ENCODE measurements at places on chromosomes 7 and 10.
A peak's percentile ranks its signal among the peaks of the same experiment; 100 is the strongest.

- DNase-seq = no peak
Measured at GRCh38 chr7:118325450-118325808, 100.9 kb downstream of the ANKRD7 start.

DNA sequence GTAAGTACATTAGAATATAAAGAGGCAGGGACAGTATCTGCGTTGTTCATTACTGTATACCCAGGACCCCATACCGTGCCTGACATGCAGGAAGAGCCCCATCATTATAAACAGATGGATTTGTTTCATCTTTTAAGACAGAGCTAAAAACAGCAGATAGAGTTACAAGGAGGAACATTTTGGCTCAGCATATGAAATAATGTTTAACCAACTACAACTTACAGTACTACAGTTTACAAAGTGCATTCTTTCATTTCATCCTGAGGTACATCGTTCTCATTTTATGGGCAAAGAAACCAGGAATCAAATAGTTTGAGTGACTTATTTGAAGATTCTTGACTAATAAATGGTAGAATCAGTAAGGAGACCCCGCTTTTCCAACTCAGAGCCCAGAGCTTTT lies 38.1 kb upstream of the AGBL3 start:
- DNase-seq = no peak

GRCh38 chr7:39453743-39454355 lies 112.4 kb upstream of the YAE1 start:
- DNase-seq = peak; percentile 21

GRCh38 chr7:44050915-44051560 lies 6.5 kb downstream of the DBNL start:
- no peak for DNase-seq

- DNase-seq = no peak
Measured at GRCh38 chr10:129467359-129468064, 471 bp downstream of the MGMT start.

DNA sequence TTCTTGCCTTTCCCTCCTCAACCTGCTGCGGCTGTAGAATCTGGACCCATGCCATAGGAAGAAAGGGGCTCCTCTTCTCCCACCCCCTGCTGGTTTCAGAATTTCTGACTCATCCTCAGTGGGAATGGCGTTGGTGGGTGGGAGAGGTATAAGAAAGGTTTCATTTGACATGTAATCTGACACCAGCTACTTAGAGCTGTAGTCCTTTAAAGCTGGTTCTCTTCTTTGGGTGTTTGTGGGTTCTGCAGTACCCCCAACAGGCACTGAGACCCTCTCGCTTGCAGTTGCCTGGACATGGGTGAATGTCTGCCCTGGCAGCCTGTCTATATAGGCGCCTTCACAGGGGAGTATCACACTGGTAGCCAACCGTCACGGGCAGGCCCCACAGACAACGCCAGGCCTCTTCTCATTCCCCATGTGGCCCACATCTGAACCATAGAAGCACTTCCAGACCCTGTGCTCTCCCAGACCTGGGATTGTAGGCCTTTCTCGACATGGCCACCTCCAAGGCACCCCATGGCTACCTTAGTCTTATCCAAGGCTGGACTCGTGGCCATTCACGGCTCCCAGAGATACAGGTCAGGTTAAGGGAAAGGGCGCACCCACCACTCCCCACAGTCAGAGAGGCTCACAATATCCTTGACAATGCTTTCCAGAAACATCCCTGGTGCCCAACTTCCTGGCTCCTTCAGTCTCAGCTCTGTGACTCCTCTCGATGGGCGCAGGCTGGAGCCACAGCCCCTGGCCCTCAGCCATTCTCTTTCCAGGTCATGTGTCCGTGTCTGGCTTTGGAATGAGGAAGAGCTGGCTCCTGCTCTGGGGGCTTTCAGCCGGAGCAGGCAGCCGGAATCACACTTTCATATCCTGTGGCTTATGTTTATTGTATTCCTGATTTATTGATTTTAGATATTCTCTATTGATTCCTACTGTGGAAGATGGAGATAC lies 17.5 kb downstream of the ZNF862 start:
- no peak for DNase-seq

GRCh38 chr10:60429084-60429849 lies 39.6 kb upstream of the ANK3 start:
- DNase-seq = no peak

GRCh38 chr10:127576740-127577161 lies 27.6 kb downstream of the NPS start:
- no peak for DNase-seq

- DNase-seq = no peak
Measured at GRCh38 chr10:36669615-36670352, 455.6 kb upstream of the ANKRD30A start.

DNA sequence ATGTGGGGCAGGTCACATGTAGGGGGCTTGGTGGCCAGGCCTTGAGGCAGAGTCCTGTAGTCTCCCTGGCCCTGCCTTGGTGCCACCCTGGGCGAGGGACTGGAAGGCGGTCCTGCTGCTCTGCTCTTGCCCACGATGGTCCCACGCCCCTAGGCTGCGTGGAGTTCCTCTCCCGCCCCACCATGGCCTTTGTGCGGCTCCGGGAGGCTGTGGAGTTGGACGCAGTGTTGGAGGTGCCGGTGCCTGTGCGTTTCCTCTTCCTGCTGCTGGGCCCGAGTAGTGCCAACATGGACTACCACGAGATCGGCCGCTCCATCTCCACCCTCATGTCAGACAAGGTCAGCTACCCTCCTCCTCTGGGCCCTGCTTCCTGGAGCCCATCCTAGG lies 10.0 kb downstream of the FASTK start:
- no peak for DNase-seq

- no peak for DNase-seq
Measured at GRCh38 chr7:106721816-106722785, 61.1 kb upstream of the CCDC71L start.

- DNase-seq = no peak
Measured at GRCh38 chr10:29646960-29647461, 12.2 kb upstream of the SVIL start.

DNA sequence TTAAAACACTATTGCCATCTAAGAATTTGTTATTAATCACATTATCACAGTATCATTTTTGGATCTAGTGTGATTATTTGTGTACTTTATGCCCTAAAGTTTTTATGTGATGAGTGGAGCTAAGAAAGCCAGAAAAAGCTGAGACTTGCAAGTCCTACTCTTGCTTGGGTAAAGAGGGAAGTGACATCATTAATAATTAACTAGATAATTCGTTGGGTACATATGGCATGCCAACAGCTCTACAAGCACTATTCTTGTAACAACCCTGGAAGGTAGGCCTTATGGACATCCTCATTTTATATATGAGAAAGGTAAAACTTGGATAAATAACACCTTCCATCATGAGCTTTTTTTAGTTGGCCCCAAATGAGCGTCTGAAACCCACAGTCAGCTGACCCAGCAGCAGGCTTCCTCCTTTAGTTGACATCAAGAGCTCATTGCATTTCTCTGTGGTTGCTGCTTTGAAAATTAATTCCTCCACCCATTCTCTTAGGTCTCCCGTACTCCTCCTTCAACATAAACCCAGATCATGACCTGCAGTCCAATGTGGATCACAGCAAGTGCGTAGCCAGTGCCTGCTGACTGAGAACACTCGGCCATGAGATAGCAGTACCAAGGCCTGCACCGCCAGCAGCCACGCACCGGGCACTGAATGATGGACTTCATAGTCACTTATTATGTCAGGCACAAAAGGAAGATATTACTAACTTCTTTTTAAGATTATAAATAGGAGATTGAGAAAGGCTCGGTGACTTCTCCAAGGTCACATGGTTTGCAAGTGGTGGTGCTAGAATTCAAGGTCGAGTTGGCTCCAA lies 292.0 kb upstream of the AOAH start:
- DNase-seq = no peak

- DNase-seq = no peak
Measured at GRCh38 chr7:45687185-45687560, 113.0 kb downstream of the ADCY1 start.

DNA sequence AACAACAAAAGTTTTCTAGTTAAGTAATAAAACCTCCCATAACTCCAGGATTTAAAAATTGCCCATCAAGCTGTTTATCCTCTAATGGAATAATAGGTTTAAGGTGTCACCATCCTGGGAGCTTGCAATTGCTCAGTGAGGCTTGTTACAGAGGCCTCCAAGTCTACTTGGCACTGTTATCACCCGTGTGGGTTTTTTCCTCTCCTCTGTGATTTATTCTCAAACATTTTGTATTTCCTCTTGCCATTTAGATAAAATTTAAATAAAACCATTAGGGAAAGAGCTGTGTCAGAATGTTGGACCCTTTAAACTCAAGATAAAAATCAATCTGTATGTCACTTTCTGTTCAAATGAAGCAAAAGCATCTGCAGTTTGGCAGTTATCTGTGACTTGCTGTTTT lies 202.6 kb downstream of the GALNT17 start:
- no peak for DNase-seq

- DNase-seq = no peak
Measured at GRCh38 chr10:102115775-102116174, 4.4 kb downstream of the LDB1 start.

DNA sequence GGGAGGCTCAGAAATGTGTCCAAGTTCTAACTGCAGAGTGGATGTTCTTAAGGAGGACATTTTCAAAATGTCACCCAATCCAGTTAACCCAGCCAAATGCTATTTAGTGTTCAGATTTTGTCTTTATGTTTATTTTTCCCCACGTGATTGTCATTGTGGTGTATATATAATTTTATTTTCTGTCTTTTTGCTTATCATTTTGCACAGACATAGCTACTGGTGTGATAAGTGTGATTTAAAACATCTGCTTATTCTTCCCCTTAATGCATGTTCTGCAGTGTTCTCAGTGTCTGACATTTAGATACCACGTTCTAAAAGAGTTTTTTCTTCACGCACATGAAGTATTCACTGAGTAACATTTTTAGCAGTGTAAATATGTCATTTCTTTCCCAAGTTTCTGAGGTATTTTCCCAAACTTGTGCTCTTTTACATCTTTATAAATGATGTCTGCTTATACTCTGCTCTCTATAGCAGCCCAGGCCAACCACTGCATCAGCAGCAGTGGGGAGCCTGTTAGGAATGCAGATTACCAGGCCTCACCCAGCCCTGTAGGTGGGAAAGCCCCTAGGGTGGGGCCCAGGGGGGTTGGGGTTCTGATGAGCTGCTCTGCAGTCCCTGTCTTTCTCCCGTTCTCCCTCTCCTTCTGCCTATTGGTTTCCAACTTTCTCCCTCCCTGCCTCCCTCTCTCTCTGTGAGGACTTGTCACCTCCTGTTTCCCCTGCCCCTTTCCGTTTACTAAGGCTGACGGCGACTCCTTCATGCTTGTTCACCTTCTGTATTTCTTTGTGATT lies 20.8 kb downstream of the ADCY1 start:
- no peak for DNase-seq

- no peak for DNase-seq
Measured at GRCh38 chr10:14820775-14821154, 17.1 kb downstream of the CDNF start.

- no peak for DNase-seq
Measured at GRCh38 chr7:1357601-1358271, 101.5 kb downstream of the MICALL2 start.

- DNase-seq = no peak
Measured at GRCh38 chr10:110058212-110058611, 50.4 kb downstream of the ADD3 start.

DNA sequence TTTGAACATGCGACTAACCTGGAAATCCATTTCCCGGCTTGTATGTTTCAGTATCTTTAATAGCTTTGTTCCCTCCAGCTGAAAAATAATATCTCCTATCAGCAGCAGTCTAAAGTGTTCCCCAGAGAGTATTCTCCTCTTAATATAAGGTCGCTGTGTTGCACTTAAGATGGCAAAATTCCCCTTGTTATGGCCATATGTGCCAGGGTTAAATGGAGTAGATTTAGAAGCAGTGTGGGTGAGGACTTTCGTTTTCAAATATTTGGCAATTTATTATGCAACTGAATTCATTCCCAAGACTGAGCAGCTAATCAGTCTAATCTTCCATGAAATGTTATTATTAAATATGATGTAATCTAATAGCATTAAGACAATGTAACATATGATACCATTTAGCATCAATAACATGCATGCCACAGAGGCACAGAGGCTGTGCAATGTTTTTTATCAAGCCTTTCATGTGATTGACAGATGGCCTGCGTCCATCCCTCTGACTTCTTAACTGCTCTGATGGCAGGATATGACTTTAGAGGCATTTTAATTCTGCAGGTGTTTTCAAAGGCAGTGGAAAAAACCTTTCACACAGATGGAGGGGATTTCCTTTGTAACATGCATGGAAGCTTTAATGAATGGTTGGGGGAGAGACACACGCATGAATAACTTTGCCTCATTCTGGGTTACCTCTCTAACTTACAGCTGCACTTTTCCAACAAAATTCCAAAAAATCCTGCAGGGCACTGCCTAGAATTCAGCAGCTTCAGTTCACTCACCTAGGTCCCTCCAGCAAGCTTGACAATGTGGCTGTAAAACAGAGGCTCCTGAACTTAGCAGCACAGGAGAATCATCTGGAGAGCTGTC lies 55.1 kb upstream of the ZPBP start:
- no peak for DNase-seq

DNA sequence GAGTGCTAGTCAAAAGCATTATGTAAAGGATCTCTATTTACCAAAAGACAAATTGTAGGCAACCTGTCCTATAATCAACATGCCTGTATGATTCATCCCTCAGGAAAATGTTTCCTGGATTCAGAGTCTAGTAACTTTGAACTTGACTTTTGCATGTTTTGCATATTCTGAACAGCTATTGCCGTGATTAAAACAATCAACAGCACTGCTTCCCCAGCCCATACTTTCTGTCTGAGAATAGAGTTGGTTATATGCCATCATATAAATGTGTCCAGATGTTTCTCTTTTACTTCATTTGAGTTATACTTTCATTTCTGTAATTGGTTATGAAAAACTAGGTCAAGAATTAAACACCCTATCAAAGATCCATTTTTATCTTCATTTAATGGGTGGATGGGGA lies 83.5 kb downstream of the ZMYND11 start:
- DNase-seq = no peak

GRCh38 chr7:34487391-34488115 lies 170.5 kb upstream of the NPSR1 start:
- DNase-seq = no peak

GRCh38 chr10:131762789-131763696 lies 137.8 kb upstream of the PPP2R2D start:
- DNase-seq = no peak

- DNase-seq = no peak
Measured at GRCh38 chr7:63899691-63900393, 98.8 kb upstream of the ZNF722 start.

DNA sequence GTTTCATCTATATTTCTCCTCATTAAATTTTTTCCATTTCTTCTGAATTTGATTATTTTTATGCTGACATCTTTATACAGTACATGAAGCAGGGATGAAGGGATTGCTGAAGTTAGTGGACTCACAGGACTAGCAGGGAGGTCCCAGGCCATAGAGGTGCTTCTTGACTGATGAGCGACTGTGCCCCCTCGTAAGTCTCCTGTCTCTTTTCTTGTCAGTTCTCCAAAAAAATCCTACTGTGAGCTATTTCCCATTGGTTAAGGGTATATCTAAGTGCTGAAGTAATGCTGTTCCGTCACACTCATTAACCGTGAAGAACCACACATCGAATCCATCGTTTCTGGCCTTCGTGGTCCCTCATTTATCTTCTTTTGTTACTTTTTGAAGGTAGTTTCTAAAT lies 27.7 kb downstream of the HECW1 start:
- no peak for DNase-seq
